ENCODE measurements at places on chromosomes 12 and 14.

DNA sequence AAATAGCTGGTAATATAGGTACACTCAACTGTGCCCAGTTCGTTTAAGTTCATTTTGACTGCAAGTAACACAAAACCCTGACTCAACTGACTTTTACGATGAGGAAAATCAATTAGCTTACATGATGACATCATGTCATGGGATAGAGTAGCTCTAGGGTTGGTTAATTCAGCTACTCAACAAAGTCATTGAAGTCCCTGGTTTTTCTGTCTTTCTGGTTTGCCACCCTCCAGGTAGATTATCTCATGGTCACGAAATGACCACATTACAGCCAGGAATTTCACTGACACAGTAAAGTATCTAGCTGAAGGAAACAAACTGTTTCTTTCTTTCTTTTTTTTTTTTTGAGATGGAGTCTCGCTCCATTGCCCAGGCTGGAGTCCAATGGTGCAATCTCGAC, 68.5 kb upstream of the FUT8 start:
- no peak for DNase-seq

DNA sequence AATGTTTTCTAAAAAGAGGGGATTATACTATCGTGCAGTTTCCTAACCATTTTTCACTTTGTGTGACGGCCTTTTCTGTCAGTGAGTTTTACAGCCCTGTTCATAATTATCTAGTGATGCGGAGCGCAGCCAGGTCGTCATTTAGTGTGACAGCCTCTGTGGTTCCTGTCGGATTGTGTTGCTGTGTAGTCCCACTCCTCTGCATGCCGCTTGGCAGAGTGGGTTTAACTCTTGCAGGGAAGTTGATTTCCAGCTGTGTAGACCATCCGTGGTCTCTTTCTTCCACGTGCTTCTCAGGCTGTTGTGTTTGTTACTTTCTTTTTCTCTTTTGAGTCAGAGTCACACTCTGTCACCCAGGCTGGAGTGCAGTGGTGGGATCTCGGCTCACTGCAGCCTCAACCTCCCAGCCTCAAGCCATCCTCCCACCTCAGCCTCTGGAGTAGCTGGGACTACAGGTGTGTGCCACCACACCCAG, 8.6 kb downstream of the RAN start:
- DNase-seq: no peak

- no peak for DNase-seq
Observed at GRCh38 chr12:75665216-75665615, 153.8 kb upstream of the KRR1 start.

GRCh38 chr14:92897922-92898565, 24.9 kb upstream of the CHGA start:
- DNase-seq: no peak

GRCh38 chr12:114013575-114014345, 47.6 kb upstream of the RBM19 start:
- peak; percentile 61 for DNase-seq

GRCh38 chr14:68523989-68524725, 268.7 kb downstream of the ZFP36L1 start:
- peak; percentile 26 for DNase-seq

DNA sequence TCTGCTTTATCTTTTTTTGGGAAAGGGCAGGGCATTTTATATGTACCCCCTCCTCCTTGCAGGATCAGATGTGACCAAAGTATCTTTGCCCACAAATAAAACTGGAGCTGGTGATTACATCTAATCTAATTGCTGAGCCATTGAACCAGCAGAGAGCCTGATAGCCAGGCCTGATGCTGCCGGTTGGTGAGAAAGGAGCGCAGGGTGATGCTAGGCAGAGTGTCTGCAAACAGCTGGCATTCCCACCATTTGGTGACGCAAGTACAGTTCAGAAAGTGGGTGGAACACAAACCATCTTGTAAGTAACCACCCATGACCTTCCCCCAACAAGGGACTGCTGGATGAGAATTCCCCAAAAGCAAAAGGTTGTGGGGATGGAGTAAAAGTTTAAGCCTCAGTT, 12.7 kb downstream of the DPPA3 start:
- DNase-seq: no peak

DNA sequence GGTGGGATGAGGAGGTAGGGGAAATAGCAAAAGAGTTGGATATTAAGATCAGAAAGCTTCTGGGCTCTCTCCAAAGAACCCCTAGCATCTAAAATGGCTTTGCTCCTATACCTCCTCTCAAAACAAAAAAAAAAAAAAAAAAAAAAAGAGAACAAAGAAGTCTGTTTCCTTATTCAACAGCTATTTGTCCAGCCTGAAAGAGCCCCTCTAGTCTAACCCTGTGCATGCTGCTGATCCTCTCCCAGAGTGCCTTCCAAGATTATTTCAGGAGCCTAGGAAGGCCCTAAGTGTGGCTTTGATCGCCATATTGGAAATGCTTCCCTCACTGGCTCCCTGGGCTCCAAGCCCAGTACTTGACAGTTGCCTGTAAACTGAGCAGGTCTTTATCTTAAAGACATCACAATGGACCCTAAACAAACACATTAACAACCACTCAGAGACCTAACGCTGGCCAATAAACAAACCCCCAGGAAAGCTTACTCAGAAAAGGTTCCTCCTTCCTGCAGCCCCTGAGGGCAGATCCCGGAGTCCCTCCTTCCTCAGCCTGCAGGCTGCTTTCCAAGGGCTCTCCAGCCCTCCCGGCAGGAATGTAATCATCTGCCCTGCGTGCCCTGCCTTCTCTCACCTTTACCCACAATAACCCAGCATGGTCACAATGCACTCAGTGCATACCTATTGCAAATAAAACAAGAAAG, 17.4 kb upstream of the COL2A1 start:
- peak; percentile 74 for DNase-seq

GRCh38 chr12:101813117-101813516, 17.6 kb downstream of the GNPTAB start:
- DNase-seq: no peak

- no peak for DNase-seq
Observed at GRCh38 chr12:124848621-124849380, 14.9 kb downstream of the SCARB1 start.

DNA sequence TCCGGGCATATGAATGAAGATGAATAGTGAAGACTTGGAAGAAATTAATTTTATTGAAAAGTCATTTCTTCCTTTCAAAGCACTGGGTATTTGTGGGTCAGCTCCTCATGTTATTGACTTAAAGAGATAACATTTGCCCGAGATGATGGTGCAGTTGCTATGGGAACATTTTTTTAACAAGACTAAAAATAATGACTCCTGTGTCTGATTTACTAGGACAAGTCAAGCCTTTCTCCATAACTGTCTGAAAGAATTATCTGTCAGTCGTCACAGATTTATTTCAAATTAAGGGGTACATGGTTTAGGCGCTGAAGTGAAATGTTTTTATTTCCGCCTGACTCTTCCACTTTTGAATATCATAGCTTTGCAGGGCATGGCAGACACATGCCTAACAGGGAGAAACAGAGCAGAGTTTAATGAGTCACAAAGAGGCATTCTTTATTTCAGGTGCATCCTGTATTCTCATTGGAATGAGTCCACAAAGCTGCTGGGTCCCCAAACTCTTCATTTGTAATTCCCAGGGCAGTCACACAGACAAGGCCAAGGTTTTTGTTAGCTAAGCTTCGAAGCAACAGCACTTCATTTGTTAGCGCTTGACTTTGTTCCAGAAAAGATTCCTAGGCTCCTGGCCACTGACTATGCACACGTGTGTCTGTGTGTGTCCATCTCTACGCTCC, 4.3 kb upstream of the GPHB5 start:
- DNase-seq: no peak

- DNase-seq: no peak
Observed at GRCh38 chr12:69007101-69007854, 74.3 kb upstream of the CPM start.

- DNase-seq: no peak
Observed at GRCh38 chr12:94266796-94267536, 118.6 kb downstream of the PLXNC1 start.

DNA sequence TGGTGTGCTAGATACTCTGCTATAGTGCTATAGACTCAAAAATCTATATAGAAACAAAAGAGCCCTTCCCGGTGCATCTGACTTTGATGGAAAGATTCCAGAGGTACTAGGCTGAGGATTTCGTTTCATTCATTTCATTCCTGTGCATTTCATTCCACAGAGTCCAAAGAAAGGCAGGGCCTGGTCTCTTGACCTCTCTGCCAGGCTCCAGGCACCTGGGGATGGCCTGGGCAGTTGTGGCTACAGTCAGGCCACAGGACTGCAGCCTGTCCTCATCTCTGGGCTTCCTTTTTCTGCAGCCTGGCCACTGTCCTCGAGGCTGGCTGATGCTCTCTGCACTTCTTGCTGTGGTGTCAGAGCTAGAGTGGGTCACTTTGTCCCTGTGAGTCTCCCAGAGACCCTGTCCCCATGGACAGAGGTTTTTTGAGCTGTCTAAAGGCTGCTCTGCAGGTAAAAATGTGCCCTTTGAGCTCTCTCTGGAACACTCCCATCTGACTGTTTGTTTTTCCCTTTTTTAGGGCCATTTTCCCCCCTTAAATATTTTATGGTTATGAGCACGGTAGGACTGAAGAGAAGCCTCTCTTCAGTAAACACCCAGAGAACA, 3.2 kb upstream of the VDR start:
- DNase-seq: no peak

DNA sequence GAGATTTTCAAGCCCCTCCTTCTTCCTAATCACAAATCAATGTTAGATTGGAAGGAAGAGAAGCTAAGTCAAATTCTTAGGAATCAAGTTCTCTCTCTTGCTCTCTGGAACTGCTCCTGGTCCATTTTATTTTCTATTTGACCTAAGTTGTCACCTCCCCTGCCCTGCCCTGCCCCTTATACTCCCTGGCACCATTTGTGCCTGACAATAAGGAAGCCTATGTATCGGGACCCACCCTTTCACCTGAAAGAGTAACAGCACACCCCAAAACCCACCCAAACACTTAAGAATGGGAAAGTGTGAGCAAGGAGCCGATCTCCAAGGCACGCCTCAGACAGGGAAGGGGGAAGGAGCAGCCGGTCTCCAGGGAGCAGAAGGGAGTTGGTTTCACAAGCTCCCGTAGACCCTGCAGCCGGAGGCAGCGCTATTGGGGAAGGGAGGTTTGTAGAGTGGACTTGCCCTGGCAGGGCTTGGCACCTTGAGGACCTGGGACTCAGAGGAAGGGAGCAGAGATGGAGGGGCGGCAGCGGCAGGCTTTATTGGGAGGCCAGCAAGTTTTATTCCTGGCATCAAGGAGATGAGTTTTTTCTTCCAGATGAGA, 1.6 kb downstream of the LRRC74A start:
- DNase-seq: no peak

GRCh38 chr12:107537464-107538119, 148.0 kb upstream of the PWP1 start:
- no peak for DNase-seq

DNA sequence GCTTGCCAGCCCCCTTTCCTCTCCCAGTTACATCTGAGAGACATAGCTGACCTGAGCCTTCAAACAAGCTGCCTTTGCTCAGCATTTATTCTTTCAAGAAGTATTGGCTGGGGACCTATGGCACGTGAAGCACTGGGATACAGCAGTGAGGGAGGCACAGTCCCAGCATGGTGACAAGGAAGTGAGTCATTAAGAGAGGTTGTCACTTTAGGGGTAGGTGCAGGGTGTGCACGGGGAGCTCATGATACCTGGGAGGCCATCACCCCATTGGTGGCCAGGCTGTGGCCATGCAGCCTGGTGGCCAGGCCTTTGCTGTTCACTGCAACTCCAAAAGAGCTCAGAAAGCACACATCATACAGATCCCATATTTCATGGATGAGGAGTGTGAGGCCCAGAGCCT, 5.7 kb upstream of the KRT75 start:
- DNase-seq: no peak

DNA sequence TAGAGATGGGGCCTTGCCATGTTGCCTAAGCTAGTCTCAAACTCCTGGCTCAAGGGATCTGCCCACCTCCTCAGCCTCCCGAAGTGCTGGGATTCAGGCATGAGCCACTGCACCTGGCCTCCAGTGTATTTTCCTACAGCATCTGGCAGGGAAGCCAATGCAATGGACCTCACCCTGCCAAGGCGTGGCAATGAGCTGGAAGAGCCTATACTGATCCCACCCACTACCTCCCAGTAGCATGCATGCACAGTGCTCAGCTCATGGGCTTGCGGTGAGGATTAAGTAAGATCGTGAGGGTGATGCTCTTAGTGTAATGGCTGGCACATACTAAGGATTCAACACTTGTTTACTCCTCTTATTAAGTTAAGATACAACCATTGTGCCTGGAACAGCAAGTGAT, 69.7 kb downstream of the PHLDA1 start:
- DNase-seq: no peak

DNA sequence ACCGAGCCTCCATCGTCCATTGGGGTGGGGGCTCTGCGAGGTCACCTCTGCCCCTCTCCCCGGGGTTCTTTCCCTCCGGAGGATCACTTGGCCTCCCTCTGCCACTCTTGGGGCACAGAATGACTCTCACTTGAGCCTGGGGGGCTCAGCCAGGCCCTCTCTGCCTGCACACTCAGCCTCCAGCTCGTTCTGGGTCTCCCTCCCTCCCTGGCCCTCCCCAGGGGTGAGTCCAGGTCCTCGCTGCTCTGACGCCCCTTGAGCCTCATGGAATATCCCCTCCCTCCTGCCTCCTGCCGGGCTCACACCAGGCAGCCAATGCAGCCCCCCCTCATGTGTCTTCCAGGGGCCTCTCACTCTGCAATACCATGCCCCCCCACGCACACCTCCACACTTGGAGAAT, 17.7 kb upstream of the SFSWAP start:
- peak; percentile 23 for DNase-seq

- no peak for DNase-seq
Observed at GRCh38 chr12:109630815-109631214, 57.2 kb downstream of the MVK start.

DNA sequence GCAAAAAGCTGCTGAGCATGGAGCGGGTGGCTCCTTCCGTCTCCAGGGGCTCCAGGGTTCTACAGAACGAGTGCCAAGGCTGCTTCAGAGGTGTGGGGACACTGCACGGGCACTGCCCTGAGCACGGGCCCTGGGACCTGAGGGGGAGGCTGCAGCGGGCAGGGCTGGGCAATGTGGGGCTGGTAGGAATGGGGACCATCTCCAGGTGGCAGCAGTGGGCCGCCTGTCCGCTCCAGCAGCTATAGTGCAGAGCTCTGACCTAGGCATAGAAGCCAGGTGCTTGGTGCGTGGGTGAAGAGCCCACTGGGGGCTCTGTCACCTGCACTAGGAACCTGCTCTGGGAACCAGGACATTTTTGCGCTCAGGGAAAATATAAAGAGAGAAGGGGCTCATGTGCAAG, 22.3 kb downstream of the HDAC7 start:
- DNase-seq: no peak

DNA sequence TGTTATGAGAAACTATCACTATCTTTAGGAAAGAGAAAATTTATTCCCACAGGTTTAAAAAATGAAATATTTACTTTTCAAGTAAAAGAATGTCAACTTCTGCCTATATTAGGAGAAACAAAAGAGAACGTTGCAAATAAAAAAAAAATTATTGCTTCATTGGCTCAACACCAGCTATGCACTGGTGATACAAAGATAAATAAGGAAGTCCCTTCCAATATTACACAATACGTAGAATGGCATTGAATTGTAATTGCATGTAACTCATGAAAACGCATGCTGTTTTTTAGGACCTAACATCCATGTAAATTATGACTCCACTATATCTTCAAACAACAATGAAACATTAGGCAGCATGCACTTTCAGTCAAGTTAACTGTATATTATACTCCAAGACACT, 56.4 kb upstream of the RERGL start:
- DNase-seq: no peak
